ENCODE measurements at places on chromosomes 5 and 9.

DNA sequence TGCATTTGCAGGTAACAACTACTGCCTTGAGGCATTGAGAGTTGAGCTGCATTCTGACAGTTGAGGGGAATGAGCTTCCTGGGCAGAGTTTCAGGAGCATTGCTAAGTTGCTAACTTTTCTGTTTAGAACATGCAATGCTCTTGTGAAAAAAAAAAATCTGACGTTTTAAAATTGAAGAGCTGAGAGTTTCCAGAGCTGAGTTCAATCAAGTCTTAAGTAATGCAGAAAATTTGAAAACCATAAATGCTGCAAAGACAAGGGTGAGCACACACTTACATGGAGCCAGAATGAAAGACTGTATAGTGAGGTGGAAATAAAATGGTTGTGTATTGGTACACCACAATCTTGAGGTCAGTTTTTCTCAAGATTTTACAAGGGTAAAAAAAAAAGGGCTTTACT is 166.0 kb downstream of the GABRB2 start:
- no peak for DNase-seq

DNA sequence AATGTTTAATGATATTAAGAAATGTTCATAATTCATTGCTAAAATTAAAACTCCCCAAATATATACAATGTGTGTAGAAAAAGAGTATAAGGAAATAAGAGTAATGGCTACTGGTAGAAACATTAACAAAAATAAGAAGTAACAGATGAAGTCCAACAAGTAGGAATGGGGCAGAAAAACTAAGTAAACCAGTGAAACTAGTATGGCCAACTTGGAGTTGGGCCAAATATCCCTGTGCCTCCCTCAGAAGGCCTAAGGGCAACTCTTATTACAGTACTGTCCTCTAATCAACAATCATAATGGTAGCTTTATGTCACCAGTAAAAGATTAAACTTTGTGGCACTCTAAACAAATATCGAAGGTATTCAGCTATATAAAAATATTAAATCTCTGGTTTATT is 93.5 kb downstream of the SSBP2 start:
- no peak for DNase-seq

DNA sequence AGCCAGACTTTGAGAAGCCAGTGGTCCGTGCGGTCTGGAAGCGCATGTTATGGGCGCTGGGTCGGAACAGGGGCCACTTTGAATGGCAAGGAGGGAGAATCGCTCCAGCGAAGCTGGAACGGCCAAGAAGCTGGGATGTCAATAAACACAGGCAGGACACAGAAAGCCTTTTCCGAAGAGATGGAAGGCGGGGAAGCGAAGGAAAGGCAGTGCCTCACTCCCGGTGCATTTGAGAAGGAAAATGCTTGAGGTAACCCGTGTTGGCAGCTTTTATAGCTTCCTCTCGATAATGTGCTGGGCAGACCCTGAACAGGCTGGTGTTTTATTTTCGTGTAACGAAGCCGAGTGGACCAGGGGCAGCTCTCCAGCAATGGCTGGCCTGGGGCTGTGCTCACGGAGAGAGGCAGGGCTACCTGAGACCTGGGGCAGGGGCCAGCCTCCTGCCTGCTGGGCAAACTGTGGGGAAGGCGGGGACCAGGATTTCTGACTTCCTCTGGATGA is 84.2 kb upstream of the SPRY4 start:
- no peak for DNase-seq

GRCh38 chr9:73024601-73025034 is 71.8 kb upstream of the ALDH1A1 start:
- no peak for DNase-seq

GRCh38 chr9:125428060-125428901 is 166.7 kb downstream of the GAPVD1 start:
- DNase-seq: no peak

DNA sequence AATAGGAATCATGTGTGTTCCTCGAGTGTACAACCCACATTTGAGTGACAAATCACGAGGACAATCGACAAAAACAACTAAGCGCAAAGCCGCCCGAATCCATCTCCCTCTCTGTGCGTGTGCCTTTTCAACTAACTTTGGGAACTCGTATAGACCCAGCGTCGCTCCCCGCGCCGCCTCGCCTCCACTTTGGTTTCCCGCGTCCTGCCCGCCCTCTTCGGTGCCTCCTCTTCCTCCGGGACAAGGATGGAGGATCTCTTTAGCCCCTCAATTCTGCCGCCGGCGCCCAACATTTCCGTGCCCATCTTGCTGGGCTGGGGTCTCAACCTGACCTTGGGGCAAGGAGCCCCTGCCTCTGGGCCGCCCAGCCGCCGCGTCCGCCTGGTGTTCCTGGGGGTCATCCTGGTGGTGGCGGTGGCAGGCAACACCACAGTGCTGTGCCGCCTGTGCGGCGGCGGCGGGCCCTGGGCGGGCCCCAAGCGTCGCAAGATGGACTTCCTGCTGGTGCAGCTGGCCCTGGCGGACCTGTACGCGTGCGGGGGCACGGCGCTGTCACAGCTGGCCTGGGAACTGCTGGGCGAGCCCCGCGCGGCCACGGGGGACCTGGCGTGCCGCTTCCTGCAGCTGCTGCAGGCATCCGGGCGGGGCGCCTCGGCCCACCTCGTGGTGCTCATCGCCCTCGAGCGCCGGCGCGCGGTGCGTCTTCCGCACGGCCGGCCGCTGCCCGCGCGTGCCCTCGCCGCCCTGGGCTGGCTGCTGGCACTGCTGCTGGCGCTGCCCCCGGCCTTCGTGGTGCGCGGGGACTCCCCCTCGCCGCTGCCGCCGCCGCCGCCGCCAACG is at the start of gene GPR150:
TSS of gene GPR150 (plus strand) at position 58 of the 840 bp plus-strand sequence. CDS start at position 247, 189 bp downstream.
- no peak for DNase-seq

DNA sequence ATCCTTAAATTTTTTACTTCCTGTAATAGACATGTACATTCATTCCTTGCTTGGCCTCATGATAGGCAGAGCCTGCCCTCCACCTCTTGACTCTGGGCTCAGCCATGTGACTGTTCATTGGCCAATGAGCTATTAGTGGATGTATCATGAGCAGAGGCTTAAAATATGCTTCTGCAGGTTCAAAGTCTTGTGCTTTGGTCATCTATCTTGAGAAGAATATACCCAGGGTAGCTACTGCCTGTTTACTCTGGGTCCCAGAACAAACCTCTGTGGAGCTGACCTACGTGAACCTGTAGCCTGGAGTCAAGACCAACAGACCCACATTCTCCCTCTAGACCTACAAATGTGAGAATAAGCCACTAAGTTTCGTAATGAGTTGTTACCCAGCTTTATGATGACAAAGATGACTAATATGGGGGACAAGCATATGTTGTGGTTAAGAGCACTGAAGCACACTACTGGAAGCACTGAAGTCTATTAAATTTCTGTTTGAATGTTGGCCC is 244.4 kb downstream of the MAST4 start:
- DNase-seq: no peak

- DNase-seq: no peak
Measured at GRCh38 chr9:114370251-114370967, 17.4 kb downstream of the AKNA start.

DNA sequence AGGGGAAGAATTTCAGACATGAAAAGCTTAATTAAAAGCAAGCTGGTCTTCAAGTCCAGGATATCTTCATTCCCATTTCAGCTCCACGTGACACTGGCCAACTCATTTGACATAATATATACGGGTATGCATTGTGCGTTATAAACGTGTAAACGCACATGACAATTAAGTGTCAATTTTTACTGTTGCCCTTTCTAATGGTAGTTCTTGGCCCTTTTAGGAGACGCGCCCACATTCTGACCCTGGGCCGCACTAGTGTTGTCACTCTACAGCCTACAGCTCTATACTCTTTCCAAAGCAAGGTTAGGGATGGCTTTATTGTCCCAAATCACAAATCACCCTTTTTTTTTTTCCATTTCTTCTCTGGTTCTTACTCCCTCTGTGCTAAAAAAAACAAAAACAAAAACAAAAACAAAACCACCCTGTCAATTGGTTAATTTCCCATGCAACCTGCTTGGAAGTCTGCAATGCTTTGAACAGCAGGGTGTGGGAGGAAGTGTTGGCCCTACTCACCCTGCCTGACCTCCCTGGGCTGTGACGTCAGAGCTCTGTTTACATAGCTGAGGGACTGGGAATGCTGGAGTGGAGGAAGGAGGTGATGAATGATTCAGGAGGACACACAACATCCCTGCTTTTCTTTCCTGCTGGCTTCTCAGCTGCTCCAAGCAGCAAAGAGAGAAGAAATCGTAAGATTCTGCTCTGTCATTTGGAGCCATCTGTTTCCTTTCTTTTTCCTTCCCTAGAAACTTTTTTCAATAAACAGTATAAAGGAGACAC is 19.3 kb downstream of the RFK start:
- DNase-seq: peak; percentile 69

- no peak for DNase-seq
Measured at GRCh38 chr5:52648726-52649125, 139.0 kb upstream of the ITGA1 start.

GRCh38 chr5:178527458-178528307 is 62.5 kb downstream of the COL23A1 start:
- DNase-seq: no peak

DNA sequence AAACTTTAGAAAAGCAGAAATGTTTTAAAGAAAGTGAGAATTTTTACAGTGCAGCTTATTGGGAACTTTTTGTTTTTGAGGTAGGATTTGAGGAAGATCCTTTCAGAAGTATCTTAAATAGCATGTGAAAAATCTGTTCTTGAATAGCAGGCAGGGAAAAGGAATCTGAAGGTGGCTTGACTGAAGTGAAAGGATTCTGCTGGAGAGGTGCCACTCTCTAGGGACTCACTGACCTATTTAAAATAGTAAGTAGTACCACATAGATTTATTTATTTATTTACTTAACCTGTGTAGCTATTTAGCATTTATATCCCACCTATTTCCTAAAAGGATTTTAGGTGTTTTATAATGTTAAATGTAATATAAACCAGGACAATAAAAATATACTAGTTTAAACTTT is 69.1 kb downstream of the NIPBL start:
- DNase-seq: no peak

GRCh38 chr5:137831105-137831504 is 36.6 kb upstream of the MYOT start:
- no peak for DNase-seq

- no peak for DNase-seq
Measured at GRCh38 chr5:109649318-109649717, 40.4 kb upstream of the MAN2A1 start.

GRCh38 chr5:1386274-1386717 is 41.4 kb upstream of the CLPTM1L start:
- no peak for DNase-seq

DNA sequence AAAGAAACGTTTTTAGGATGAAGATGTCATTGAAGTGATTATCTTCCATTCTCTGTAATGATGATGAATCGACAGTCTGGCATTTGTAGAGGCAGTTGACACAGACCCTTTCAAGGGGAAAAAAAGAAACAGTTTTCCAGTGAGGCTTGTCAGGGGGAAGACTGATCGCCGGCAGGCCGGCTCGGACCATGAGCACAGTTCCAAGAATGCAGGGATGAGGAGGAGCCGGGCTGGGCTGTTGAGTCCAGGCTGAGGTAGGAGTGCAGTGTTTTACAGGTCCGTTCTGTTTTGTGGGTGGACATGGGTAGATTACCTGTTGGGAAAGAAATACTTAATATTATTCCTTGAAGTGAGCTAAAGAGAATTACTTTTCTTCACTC is 194.6 kb downstream of the AOPEP start:
- peak; percentile 65 for DNase-seq

DNA sequence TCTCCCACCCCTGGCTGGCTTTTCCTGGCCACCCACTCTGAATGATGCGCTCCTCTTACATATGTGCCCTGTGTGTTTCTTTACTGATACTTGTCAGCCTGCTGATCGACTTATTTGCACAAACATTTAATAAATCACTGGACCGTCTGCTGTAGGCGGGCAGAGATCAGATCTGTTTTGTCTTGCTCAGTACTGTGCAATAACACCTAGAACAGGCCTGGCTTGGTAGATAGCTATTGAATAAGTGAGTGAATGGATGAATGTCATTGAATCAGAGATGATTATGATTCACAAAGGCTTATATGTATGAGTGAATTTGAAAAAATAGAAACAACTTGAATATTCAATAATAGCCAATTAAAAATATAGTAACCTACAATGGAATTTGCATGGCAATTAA is 165.1 kb downstream of the RGS3 start:
- no peak for DNase-seq

DNA sequence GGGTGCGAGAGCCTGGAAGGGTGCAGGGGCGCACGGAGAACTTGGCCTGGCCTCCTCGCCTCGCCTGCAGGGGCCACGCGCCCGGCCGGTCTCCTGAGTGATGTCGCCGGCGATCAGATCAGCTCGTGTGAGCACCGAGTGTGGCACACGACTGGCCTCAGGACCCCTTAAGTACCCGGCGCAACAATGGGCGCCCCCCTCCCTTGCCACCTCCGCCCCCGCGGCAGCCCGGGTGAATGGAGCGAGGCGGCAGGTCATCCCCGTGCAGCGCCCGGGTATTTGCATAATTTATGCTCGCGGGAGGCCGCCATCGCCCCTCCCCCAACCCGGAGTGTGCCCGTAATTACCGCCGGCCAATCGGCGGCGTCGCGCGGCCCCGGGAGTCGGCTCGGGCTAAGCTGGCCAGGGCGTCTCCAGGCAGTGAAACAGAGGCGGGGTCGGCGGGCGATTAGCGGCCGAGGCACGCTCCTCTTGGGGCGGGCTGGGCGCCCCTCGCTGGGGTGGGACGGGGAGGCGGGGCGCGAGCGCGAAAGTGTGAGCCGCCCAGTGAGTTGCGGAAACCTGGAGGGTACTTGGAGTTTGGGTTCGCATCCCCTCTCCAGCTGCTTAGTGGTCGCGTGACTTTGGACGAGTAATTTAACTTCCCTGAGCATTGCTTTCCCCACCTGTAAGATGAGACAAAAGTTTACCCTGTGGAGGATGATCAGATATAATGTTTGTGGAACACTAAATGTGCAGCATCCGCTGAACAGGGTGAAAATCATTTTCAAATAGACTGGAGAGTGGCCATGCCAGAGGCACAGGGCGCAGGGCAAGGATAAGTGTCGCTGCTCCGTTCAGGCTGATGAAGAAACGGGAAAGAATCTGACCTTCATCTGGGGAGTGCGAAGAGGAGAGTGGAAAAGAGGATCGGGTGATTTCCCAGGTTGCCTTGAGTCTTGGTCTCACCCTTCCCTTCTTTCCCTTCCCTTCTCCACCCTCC is at the start of gene NEUROG1:
TSS of gene NEUROG1 (minus strand) at position 145 of the 982 bp plus-strand sequence. CDS start 274 bp downstream, outside the sequence.
- DNase-seq: no peak

- DNase-seq: peak; percentile 1
Measured at GRCh38 chr5:112822456-112822855, 38.6 kb upstream of the SRP19 start.

GRCh38 chr5:158895588-158895987 is 204.1 kb downstream of the EBF1 start:
- no peak for DNase-seq

- DNase-seq: no peak
Measured at GRCh38 chr9:114266969-114267368, 55.9 kb upstream of the ORM1 start.
